Stimulated activated CD4-positive, alpha-beta T cell treated with anti-CD3 and anti-CD28 coated beads, TNF-alpha, amount 100 ng/mL, for 1 hour (primary cell): ENCODE measurements at places on chromosomes 13 and 19.

DNA sequence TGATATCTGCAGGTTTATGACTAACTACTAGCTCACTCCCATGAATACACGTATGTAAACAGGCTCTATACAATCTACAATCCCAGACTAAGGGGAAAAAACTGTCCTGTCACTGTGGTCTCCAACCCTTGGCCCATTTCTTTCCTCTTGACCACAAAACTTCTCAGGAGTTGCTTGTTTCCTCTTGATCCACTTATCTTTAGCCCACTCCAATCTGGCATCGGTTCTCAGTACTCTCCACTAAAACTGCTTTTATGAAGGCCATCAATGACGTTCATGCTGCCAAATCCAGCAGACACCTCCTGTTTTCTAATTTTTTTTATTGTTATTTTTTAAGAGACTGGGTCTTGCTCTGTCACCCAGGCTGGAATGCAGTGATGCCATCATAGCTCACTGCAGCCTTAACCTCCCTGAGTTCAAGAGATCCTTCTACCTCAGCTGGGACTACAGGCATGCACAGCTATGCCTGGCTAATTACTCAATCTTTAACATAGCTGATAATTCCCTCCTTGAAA is 31.9 kb upstream of the USPL1 start:
- DNase-seq, result no peak

DNA sequence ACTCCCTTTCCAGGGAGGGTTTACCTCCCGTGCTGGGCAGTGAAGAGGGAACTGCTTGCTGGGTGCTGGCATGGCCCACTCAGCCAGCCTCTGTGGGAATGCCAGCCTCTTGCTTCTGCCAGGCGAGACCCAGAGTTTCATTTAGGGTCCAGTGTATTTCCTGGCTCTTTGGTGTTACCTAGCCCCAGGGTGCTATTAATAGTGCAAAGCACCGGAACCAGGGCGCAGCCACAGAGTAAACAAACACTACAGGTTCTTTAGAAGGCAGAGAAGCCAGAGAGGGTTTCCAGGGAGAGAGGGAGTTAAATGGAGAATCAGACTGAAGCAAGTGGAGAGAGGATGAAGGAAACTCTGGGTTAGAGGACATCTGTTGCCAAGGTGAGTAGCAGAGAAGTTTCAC is 74.9 kb upstream of the SPATA13 start:
- DNase-seq, result no peak

GRCh38 chr13:46097015-46097414 is 7.8 kb downstream of the CPB2 start:
- no peak for DNase-seq

- DNase-seq, result no peak
Measured at GRCh38 chr19:13130886-13131490, 12.9 kb downstream of the NACC1 start.

GRCh38 chr19:9128171-9128570 is 1.4 kb upstream of the OR7G3 start:
- no peak for DNase-seq

DNA sequence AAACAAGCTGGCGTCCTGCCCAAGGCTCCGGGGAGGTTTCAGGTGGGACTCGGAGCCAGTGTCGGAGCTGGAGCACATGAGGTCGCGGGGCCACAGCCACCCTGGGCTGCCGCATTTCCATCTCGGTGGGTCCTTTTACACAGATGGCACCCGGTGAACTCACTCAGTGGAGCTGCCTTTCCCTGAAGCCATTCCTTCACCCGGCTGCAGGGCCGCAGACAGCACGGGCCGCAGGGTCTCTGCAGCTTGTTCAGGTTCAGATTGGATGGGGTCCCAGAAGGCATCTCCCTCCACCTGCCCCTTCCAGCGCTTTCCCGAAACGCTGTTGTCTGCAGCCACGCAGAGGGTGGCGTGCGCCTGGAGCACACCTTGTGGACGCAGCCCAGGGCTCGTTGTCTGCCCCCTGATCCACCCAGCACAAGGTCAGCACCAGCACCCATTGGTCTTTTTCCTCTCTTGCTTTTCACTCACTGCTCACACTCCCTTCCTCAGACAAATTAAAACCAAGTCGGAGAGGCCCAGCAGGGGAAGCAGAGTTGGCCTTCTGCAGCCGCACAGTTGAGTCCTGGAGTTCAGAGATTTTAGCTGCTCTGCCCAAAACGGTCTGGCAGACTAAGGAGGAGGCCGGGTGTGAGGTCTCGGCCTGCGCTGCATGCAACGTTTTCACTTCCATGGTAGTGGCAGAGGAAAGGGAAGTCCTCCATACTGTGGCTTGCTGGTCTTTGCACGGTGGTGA is 18.1 kb downstream of the MCF2L start:
- DNase-seq, result no peak

DNA sequence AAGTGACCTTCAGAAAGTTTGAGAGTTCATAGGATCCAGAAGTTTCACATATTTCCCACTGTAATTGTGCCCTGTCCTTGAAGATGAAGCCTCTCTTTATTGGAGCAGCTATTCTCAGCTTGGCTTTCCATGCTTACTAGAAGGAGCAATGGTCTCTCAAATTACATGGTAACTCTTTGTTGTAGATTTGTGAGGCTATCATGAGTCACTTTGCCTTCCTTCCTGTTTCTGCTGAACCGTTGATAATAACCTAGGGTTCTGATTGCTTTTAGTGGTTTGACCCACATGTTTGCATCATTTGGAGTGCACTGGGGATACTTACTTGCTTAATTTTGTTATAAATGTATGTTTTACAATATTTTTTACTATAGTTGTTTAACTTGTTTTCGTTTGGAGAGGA is 772.9 kb upstream of the SLITRK6 start:
- DNase-seq, result no peak

DNA sequence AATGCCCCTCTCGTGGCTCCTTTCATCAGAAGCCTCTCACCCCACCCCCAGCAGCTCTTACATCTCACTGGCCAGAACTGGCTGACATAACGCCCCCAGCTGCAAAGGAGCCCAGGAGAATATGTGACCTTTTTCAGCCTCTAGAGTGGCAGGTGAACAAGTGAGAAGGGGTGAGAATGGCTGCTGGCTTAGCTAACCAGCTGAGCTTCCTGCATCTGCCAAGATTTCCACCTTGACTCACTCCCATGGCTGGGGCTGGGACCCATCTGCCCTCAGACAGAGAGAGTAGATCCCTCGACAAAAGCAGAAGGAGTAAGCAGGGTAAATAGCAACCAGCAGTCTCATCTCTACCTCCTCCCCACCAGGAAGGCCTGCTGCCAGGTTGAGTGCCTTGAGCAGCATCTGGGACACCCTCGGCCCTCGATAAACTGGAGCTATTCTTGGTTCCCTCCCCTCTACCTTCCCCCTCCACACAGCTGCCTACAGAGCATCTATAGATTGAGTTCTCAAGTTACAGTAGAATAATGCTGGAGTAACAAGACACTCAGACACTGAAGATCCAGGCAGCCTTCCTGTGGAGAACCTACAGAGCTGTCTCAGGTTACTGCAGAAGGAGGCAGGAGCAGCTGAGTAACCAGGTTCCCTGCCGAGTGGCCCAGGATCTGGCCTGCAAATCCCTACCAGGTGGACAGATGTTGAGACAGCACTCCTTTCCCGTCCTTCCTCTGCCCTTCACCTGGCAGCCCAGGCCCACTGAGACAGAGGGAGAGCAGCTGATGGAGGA is 15.5 kb downstream of the KASH5 start:
- no peak for DNase-seq

DNA sequence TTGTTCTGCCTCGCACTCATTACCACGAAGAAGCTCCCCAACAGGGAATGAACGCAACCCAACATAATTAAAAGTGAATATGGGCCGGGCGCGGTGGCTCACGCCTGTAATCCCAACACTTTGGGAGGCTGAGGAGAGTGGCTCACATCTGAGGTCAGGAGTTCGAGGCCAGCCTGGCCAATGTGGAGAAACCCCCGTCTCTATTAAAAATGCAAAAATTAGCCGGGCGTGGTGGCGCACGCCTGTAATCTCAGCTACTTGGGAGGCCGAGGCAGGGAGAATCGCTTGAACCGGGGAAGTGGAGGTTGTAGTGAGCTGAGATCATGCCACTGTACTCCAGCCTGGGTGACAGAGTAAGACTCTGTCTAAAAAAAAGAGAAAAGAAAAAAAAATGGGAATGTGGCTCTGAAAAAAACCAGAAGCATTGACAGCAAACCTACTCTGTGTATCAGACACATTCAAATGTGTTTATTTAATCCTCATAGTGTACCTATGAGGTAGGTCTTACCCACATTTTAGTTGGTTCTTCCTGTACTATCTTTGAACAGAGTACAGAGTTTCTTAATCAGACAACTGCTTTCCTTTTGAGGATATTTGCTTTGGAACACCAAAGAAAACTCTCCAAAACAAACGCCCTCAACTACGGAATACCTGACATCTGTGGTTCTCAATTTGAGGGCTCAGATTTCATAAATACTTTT is 70.0 kb downstream of the NUFIP1 start:
- DNase-seq, result no peak
